Right lung (tissue), 10 donors: ENCODE measurements at places on chromosomes 3 and 15.

GRCh38 chr15:83475551-83475950 is 28.4 kb downstream of the SH3GL3 start:
- no peak for DNase-seq

DNA sequence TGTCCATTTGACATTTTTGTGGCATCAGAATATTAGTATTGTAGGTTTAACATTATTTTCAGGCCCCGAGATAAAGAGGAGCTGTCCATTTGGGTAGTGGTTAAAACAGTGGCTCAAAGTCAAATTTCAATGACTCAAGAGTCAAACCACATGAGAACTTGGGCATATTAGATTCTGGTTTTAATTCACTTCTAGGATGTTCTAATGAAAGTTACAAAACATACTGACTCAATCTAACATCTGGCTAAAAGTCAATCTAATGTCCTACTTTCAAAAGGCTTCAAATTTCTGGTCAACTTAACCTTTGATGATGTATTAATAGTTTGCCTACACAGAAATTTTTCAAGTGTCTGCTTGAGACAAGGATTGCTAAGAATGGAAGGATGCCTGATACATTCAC is 112.4 kb downstream of the ABI3BP start:
- no peak for DNase-seq

DNA sequence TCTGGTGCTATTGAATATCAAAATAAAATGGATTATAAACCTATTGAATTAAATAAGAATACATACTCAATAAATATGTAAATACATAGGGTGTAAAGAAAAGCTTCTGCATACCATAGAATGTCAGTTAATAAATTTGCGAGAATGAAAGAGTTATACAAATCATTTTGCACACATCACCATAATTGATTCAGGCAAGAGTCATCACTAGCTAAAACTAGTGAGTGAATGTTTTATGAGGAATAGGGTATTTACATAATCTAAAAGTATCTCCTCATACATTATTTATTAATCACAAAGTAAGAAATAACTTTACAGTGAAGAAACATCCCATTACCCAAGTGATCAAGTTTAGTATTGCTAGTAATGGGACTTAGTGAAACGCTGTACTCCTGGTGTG is 13.6 kb downstream of the EXOG start:
- DNase-seq = no peak

- no peak for DNase-seq
Observed at GRCh38 chr15:91150502-91151160, 50.6 kb downstream of the SV2B start.

DNA sequence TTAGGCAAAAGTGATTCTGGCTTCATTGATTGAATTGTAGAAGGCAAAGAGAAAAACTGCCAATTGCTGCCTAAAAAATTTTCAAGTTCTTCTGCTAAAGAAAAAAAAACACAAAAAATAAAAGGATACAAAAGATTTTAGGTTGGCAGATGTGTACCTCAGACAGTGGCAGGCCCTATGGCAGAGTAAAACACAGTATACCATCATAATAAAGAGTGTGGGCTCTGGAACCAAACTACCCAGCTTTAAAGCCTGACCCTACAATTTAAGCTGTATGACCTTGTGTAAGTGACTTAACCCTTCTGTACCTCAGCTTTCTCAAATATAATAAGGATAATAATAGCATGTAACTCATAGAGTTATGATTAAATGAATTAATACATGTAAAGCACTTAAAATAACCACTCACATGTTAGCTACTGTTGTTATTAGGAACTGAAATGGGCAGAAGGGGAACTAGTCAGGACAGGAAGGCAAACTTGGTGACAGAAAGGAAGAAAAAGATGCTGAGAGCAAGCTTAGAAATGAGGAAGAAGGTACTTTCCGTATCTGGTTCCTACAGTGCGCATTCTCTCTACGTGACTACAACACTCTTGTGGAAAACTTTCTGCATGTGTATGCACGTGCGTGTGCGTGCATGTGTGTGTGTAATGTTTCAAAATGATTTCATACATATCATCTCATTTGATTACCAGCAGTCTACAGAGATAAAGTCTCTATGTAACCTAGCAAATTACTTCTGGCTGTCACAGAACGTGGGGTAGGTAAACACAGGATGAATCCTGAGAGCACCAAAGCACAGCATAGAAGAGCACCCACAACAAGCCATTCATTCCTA is 13.6 kb upstream of the GATM start:
- DNase-seq = no peak

DNA sequence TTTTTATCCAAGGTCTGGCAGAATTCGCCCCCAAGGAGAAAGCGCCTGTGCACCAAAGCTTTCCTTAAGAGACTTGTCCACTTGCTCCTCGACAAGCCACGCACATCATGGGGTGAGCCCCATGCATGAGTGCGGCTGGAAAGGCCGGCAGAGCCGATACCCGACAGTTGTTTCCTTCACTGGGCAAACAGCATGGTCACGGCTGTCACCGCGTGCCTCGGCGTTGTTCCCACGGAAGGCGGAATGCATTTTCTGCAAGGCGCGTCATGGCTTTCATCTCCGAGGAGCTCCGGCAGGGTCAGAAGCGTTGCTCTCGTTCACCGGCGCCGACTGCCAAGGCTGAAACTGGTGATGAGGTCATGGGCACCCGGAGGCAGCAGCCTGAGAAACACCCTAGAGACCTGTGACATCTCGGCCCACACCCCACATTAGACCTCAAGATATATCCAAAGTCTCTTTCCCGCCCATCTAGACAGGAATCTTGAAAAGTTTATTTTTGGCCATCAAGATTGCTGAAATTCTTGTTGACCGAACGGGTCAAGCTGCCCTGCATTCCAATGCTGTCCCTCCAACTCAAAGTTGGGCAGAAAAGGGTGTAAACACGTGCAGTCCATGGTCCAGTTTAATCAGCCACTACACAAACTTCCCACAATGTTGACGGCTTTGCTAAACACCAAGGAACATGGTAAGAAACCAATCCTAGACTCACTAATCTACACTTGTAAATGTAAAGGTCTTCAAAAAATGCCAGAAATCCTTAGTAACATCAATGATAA is 604 bp upstream of the TJP1 start:
- DNase-seq = peak; percentile 76

GRCh38 chr15:58010983-58011382 is 54.5 kb downstream of the ALDH1A2 start:
- peak; percentile 51 for DNase-seq

GRCh38 chr15:89642106-89642505 is 13.2 kb downstream of the KIF7 start:
- DNase-seq = no peak

GRCh38 chr3:124461838-124462632 is 268.2 kb upstream of the UMPS start:
- DNase-seq = peak; percentile 10

GRCh38 chr3:12967606-12968351 is 105.5 kb downstream of the IQSEC1 start:
- DNase-seq = peak; percentile 85

DNA sequence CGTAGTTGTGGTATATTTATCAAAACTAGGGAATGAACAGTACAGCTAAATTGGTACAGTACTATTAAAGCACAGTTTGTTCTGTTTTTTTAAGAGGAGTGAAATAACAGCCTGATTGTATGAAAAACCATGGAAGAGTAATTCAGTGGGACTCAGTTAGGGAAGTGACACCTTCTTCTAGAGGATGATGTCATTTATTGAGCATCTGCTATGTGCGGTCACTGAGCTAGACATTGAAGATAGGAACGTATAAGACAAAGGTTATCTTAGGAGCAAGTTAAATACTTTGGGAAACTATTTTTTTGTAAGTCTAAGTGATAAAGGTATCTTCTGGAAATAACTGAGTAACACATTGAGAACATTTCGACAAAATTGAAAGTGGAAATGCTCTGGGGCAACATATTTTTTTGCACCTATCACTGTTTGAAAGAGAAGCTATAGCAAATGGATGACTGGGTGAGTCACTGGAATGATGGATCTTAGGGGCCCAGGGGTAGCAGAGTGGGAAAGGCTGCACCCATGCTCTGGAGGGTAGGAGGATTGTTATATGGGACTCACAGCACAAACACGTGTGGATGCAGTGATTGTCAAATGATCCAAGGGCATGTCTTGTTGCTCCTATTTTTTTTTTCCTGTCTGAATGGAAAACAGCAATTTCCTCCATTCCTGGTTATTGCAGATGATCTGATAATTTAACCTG is 43.0 kb downstream of the OXNAD1 start:
- no peak for DNase-seq

DNA sequence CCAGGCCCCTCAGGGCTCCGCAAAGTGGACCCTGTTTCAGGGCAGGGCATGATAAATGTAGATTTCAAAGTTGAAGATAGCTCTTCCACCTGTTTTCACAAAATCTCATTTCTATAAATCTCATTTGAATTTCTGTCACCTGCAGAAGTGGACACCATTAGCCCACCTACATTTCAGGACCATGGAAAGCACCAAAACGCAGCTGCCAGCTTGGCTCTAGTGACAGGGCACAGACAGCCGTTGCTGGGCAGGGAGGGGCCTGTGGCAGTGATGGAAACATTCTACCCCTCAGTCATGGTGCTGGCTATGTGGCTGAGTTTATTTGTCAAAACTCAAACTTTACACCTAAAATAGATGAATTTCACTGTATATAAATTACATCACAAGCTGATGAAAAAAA is 40.4 kb downstream of the PRR23E start:
- DNase-seq = peak; percentile 2

DNA sequence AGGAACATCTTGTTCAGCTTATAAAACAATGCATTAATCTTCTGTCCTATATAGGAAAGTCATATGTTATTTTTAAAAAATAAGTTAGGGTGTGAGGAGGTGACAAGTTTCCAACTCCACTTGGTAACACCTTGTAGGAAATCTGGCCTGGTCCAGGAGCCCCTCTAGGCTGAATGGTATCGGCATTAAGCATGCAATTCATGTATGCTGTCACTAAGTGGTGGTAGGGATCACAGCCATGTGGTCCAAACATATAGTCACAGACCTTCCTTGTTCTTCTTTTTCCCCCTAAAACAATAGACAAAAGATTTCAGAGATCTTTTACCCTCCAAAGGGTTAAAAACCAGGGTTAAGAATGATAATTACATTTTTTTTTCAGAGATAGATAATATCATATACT is 4.2 kb upstream of the APBA2 start:
- DNase-seq = no peak

GRCh38 chr3:140447136-140447535 is 230.7 kb upstream of the TRIM42 start:
- no peak for DNase-seq

GRCh38 chr3:195446359-195446758 is 3.5 kb upstream of the ACAP2 start:
- no peak for DNase-seq

DNA sequence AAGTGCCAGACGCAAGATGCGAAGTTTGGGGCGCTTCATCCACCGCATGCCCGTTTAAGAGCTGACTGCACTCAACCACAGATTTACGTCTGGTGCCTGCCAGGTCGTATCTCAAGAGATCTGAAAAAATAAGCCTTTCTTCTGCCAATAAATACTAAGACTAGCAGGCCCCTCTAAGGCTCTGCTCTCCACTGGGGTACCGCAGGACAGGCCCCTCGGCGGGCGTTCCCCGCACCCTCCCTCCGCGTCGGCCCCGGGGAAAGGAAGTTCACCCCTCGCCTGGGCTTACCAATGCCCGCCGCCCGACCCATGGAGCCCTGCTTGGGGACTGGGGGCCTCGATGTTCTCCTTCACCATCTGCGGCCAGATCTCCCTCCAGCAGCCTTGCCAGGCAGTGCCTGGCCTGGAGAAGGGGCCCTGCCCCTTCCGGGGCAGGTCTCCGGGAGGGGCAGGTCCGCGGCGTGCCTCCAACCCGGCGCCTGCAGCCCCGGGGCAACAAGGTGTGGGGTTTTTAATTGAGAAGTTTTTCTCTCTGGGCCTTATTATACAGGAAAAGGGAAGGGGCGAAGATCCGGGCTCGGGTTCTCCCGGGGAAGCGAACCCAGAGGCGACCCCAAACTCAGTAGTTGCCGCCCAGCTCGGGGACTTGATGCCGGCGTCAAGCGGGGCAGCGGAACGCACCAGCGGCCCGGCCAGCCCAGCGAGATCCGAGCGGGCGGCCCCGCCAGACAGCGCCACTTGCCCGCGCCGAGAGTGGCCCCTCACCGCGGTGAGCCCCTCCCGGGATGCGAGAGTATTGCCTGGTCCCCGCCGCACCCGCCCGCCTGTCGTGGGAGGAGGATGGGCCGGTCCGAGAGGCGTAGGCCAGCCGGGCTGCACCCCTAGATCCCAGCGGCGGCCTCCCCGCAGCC is 735 bp downstream of the GOLGA8B start:
- no peak for DNase-seq

DNA sequence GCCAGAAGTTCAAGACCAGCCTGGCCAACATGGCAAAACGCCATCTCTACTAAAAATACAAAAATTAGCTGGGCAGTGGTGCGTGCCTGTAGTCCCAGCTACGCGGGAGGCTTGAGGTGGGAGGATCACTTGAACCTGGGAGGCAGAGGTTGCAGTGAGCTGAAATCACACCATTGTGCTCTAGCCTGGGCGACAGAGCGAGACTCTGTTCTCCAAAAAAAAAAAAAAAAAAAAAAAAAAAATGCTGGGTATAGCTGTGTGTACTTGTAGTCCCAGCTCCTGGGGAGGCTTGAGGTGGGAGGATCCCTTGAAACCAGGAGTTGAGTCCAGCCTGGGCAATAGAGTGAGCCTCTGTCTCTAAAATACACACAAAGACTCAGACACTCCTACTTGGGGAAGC is 32.0 kb downstream of the PPP1R2 start:
- DNase-seq = no peak

DNA sequence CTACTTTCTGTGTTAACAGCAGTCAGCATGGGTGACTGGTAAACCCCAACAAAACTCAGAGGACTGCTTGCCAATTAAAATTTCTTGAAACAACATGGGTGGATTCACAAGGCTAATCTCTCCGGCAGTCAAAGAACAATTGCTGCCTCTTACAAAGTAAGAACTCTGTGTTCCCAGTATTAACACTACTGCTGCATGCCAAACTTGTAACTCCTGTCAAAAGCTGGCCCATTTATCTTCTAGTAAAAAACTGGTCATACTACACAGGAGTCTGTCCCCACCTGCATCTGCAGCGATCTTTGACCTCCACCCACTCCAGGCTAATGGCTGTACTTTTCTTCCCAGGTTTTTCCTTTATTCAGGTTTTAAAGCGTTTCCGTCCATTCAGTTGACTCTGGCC is 8.7 kb upstream of the ZNF589 start:
- DNase-seq = no peak

DNA sequence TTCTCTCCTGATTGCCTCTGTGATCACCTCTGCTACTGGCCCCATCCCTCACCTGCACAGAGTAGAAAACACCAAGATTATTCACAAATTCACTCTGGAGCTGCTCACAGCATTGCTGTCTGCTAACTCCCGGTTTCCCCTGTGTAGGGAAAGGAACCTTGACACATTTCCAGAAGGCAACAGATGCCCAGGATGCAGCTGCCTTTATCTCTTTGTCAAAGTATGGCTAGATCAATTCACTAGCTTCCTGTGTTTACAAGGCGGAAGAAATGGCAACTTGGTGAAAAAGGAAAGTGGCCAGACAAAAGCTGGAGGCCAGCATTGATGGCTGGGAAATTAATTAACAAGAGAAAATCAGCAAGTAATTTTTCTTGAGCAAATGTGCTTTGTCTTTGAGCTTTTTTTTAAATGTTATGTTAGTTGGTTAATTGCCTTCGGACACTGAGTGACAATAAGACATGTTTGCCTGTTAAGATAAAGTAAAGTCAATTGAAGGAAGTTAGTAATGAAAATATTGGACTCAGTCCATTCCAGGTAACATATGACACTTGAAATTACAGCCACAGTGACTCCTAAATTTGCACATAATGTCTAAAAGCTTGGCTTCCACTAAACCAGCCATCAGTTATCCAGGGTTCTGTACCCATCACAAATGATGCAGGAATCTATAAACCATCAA is 394.6 kb upstream of the IL12A start:
- peak; percentile 11 for DNase-seq
